ENCODE measurements at places on chromosomes 3 and 15.

GRCh38 chr3:160538895-160539294 is 26.5 kb downstream of the KPNA4 start:
- no peak for DNase-seq

- no peak for DNase-seq
These were observed 28.4 kb upstream of the CHST2 start for GRCh38 chr3:143090976-143091837.

DNA sequence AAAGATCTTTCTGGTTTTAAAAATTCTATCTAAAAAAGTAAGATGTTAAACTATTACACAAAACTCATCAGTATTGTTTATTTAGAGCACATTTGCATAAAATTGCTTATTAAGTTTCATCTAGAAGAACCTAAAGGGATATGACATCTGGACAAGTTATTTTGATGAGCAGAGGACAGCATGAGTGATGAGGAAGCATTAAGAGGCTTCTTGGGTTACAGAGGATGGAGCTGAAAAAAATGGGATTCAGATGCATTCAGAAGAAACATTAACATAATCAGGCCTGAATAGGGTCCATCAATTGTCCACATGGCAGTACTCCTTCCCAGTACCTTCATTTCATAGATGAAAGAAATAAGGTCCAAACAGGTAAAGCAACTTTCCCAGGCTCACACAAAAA is 41.6 kb downstream of the IMPG2 start:
- DNase-seq: no peak

DNA sequence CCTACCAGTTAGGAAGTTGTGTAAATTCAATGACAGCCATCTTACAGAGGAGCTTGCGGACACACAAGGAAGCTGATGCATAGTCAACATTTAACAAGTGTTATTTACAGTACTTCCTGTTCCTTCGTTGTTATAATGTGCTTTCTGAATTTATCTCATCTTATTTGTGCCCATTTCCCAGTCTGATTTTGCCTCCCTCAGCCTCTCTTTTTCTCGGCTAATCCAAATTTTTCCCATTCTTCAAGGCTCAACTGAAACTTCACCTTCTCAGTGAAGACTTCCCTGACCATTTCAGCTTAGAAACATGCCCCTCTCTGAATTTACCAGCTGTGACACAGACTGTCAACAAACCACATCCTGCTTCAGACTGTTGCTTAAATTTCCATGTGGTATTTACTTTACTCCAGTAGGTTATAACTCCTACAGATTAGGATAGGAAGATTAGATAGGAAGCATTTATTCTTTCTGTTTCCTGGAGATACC is 55.7 kb upstream of the CP start:
- DNase-seq: no peak

DNA sequence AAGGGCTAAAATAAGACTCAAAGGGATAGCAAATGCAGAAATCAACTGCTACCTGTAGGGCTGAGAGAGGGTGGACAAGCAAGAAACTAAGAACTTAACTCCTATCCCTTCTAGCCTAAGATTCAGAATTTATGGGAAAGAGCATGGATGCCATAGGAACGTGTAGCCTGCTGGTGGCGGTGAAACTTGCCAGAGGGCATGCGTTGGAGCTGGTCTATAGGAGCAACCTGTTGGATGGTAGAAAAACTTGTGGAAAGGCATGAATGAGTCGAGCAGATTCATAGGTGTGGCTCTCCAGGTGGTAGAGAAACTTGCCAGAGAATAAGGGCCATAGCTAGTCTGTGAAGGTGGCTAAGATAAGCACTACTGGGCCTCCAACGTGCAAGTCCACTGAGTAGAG is 137.2 kb downstream of the DOCK3 start:
- no peak for DNase-seq

DNA sequence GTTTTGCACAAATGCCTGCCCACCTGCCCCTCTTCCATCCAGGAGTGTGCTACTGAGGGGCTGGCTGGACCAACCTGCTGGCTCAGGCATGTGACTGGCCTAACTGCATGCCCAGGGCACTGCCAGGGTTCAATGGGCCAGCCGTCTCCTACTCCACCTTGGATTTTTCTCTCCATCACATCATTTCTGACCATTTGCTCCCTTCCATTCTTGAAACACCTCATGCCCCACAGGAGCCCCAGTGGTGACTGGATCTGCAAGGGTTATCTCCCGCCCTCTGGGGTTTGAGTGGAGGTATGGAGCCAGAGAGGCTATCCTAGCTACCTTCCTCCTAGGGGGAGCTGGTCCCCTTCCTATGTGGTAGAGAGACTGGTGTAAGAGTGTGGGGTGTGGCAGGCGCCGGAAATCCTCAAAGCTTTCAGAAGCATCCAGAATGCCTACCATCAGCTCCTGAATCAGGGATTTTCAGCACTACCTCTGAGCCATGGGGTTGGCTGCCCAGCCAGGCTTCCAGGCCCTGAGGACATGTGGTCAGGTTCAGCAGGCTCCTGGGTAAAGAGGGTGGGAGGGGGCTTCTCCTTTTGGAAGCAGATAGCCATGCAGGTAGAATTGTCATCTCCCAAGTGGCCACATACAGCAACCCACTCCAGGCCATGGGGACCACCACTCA is 2.9 kb upstream of the MANF start:
- DNase-seq: no peak

- DNase-seq: no peak
These were observed 95.0 kb upstream of the ALDH1A3 start for GRCh38 chr15:100784493-100785180.

DNA sequence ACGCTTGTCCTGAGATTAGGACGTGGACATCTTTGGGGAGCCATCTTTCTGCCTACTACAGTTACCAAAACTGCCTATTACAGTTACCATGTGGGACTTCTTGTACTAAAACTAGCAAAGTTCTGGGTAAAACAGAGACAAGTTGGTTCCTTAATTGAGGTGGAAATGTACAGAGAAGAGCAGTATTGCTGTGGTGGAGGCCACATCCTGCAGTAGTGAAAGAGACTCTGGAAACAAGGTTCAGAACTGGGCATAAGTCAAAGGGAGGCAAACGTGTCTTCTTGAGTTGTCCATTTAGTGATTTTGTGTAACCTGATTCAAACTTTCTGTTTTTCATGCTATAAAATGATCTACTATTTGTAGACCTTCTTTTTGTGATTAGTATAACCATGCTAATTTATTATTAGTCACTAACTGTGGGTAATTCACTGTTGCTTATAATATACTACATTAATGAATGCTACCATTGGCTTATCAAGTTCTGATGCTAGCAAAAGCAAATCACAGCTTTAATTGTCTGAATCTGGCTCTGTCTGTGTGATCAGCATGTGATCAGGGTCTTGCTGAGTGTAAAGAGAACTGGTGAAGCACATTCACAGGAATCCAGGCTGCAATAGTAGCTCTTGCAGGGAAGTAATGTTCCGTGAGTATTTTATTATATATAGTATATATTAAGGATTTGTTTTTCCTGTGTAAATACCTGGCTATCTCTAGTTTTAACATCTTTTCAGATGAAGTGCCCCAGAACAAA is 207.9 kb upstream of the GAP43 start:
- DNase-seq: no peak

GRCh38 chr15:66866656-66867055 is 164.6 kb downstream of the SMAD6 start:
- no peak for DNase-seq

GRCh38 chr3:16101295-16102186 is 72.9 kb upstream of the GALNT15 start:
- DNase-seq: no peak

DNA sequence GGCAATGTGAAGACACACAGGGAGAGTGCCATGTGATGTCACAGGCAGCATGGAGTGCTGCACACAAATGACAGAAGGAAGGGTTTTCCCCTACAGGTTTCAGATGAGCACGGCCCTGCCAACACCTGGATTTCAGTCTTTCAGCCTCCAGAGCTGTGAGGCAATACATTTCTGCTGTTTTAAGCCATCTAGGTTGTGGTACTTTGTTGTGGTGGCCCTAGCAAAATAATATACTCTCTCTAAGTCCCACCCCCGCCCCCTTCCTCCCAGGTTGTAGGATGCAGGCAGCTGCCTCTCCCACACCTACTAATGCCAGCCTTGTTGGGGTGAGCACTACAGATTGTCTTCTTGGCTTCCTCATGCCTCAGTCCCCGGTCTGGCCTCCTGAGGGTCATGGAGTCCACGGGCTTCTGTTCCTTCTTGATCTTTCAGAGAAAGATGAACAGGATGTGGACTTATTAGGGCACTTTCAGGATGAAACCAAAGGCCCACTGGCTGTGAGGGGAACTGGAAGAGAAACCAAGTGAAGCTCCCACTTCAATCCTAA is 180.0 kb downstream of the CD47 start:
- no peak for DNase-seq

DNA sequence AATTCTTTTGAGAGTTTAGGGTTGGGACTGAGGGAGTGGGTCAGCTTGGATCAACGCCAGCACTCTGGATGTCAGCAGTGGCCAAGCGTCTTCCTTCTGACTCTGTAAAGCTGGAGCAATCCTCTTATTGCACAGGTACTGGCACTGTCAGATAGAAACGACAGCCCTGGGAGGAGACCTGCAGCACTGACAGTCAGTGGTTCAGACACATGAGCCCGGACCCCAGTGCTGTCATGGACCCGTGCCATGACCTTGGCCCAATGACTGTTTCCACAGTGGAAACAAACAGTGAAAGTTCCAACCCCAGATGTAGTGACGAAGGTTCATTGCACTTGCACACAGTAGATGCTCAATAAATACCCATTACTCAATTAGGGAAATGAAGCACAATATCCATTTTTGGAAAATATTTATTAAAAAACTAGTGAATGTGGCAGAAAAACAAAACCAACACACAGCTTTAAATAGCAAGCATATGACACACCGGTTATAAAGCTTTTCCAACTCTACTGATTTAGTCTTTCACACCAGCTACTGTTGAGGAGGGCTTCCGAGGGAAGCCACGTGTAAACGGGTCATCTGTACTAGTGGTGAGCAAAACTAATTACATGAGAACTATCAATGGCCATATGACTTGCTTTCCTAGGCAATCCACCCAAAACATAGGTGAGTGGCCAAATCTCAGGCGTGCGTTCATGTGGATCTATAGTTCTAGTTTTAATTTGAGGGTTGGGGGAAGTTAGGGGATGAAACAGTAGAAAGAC is 22.1 kb downstream of the SIAH2 start:
- no peak for DNase-seq

DNA sequence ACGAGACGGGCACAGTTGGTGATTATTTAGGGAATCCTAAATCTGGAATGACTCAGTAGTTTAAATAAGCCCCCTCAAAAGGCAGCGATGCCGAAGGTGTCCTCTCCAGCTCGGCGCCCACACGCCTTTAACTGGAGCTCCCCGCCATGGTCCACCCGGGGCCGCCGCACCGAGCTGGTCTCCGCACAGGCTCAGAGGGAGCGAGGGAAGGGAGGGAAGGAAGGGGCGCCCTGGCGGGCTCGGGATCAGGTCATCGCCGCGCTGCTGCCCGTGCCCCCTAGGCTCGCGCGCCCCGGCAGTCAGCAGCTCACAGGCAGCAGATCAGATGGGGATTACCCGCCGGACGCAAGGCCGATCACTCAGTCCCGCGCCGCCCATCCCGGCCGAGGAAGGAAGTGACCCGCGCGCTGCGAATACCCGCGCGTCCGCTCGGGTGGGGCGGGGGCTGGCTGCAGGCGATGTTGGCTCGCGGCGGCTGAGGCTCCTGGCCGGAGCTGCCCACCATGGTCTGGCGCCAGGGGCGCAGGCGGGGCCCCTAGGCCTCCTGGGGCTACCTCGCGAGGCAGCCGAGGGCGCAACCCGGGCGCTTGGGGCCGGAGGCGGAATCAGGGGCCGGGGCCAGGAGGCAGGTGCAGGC is 318.0 kb downstream of the FGF12 start:
- DNase-seq: no peak

GRCh38 chr3:169268286-169268776 is 395.2 kb downstream of the MECOM start:
- no peak for DNase-seq

DNA sequence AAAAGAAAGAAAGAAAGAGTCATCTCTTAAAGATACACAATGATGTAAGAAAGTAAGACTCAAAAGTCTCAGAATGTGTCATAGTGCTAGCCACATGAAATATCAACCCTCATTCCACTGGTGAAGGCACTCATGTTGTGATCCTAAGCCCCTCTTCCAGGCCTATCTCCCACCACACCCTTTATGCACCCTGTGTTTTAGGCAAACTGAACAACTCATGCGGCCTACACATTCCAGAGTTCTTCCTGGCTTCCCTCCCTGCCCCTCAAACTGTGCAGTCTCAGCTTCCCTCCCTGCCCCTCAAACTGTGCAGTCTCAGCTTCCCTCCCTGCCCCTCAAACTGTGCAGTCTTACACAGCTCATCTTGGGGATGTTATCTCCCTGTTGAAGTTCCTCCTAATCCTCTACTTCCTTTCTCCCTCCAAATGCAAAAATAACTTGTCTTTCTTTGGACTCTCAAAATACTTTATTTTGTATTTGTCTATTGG is 69.0 kb upstream of the FNDC3B start:
- no peak for DNase-seq

- DNase-seq: no peak
These were observed 241.6 kb upstream of the CNTN6 start for GRCh38 chr3:851098-851790.

DNA sequence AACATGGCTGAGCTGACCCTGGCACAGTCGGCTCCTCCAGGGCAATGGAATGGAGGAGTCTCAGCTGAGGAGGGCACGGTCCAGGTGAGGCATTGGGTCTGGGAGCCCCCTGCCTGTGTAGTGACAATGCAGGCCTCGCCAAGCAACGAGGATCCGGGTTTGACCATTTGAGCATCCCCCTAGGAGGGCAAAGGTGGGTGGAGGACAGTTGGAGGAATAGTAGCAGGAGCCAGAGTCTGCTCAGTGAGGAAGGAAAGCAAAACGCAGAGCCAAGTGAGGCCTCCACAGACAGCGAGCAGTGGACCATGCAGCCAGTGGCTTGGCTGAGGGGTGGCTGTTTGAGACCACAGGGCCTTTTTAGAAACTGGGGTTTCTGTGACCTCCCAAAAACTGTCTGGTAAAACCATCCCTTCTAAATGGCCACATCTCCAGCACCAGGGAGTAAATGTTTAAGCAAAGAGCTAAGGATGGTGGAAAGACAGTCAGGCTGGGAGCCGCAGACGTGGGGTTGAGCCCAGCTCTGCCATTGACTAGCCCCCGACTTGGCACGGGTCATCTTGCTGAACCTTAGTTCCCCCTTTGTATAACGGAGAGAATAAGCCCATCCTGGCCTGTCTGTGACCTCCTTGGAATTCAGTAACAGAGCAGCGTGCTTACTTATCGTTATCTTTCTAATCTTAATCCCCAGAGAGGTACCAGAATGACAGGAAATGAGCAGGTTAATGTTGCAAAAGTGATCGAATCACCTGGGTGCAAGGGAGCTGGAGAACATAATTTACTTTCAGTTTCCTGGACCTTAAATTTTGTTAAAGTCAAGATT is 46.8 kb downstream of the CMTM6 start:
- DNase-seq: no peak

- no peak for DNase-seq
These were observed 14.7 kb upstream of the KLHL40 start for GRCh38 chr3:42670670-42671069.

DNA sequence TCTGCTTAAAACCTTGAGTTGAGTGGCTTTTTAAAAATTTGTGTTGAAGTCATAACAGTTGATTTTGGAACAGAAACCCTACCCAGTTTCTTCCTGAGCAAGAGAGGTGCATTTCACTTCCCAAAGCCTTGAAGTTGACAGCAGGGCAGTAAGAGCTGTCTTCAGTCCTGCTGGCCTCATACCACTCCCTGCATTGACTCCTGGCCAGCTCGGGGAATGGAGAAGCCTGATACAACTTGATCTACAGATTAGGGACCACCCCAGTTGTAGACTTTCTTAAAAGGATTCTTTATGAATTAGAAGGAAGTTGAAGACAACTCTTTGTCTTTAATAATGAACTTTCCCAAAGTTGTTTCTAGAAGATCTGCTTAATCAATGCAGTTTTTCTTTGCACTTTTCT is 90.6 kb upstream of the FLNB start:
- no peak for DNase-seq

GRCh38 chr3:119184796-119185570 is 11.6 kb downstream of the UPK1B start:
- no peak for DNase-seq
